ENCODE measurements at places on chromosomes 2 and 18.

DNA sequence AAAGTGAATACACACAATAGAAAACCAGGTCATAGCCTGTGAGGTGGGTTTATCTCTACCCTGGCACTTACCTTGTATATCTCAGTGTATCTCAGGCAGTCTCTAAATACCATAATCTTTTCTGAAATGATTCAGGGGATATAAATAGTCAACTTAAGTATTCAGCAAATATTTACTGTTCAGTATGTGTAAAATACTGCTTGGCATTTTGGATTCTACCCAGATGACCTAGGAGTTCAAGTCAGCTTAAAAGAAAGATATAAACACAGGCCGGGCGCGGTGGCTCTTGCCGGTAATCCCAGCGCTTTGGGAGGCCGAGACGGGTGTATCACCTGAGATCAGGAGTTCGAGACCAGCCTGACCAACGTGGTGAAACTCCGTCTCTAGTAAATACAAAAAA, 23.8 kb downstream of the GRHL1 start:
- no peak for DNase-seq

- no peak for DNase-seq
Measured at GRCh38 chr2:56053679-56054078, 130.1 kb upstream of the EFEMP1 start.

DNA sequence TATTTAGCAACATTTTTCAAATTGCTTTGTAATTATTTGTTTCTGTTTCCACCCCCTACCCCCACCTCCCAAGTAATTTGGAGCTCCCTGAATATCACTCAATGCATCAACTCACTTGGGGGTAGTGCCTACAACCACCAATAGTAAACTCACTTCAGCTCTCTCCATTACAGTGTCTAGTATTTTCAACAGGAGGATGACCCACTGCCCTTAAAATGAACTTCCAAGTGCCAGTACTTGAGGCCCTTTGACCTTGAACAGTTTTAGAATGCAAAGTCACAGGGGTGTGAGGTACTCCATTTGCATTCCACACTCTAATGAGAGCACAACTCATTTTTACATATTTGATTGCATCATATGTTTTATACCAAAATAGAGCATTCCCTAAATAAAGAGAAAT, 523.0 kb downstream of the ERBB4 start:
- no peak for DNase-seq

- DNase-seq: no peak
Measured at GRCh38 chr2:106034325-106034724, 159.8 kb downstream of the UXS1 start.

DNA sequence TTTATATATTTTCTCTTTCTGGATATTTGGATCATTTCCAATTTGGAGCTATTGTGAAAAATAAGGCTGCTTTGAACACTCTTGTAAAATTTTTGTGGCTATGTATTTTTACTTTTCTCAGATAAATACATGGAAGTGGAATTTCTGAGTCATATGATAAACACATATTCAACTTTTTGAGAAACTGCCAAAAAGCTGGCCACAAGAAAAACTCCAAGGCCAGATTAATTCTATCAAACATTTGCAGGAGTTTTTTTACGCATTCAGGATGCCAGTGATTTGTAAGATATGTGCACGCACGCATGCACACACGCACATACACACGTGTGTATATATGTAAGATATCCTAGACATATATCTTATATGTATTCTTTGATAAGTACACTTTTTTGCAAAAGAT, 477.5 kb upstream of the SPHKAP start:
- DNase-seq: no peak

- DNase-seq: no peak
Measured at GRCh38 chr2:1137913-1138391, 187.3 kb downstream of the SNTG2 start.

GRCh38 chr2:164150604-164151003, 414.8 kb upstream of the FIGN start:
- DNase-seq: no peak

DNA sequence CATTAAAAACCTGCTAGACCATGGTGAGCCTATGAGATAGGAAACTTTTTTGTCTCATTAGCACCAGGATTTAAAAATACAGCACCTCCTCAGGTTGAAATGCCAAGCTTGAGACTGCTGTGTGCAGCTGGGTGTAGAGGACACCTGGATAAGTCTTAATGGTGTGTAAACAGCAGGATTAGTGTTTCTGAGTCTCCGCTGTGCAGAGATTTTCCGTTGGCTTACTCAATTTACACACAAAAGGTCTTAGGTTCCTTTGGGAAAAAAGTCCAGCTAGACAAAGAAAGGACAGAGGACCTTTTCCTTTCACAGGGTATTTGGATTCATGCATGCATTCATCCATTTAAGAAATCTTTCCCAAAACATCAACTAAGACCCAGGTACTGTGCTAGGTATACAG, 168.1 kb downstream of the NRXN1 start:
- DNase-seq: no peak

GRCh38 chr2:23422089-23423061, 37.4 kb downstream of the KLHL29 start:
- no peak for DNase-seq

DNA sequence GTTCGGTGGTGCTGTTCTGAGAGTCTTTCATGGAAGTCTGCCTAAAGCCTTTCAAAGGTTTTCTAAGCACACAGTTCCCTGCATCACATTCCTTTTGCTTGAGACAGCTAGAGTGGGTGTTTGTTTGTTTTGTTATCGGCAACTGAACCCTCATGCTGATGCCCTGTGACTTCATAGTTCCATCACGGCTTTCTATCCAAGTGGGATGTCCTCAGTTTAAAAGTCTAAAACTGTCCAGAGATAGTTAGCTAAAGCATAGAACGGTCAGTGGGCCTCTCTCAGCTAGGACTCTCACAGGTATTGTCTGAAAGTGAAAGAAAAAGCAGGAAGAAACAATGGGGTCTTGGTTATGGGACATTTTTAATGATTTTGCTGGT, 337.3 kb downstream of the OSR1 start:
- no peak for DNase-seq

- DNase-seq: no peak
Measured at GRCh38 chr2:15640261-15640711, 48.6 kb downstream of the DDX1 start.

GRCh38 chr2:143840601-143841000, 679.3 kb downstream of the ZEB2 start:
- no peak for DNase-seq

DNA sequence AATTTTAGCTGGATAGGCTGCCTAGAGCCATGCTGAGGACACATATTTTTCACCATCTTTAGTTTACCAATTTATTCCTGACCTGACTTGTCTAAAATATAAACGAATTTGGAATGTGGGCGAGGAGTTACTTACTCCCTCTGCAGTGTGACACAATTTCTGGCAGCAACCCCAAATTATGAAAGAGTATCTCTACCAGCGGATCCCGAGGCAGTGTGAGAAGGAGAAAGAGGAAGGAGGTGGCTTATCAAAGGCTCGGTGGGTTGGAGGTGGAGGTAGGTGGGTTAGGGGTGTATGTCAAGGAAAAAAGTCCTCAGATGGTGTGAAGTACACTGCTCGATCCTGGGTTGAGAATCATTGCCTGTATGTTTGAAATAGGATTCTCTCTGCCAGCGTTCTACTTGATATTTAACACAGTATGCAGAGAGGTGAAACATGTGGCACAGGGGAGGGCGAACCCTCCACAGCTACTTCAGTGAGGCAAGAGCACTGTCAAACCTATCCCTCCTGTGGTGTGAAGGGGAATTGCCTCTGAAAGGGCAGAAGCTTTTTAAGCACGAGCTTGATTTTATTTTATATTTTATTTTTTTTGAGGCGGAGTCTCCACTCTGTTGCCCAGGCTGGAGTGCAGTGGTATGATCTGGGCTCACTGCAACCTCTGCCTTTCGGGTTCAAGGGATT, 76.0 kb downstream of the RFTN2 start:
- DNase-seq: peak; percentile 2

- no peak for DNase-seq
Measured at GRCh38 chr2:20504174-20504573, 57.3 kb downstream of the RHOB start.

DNA sequence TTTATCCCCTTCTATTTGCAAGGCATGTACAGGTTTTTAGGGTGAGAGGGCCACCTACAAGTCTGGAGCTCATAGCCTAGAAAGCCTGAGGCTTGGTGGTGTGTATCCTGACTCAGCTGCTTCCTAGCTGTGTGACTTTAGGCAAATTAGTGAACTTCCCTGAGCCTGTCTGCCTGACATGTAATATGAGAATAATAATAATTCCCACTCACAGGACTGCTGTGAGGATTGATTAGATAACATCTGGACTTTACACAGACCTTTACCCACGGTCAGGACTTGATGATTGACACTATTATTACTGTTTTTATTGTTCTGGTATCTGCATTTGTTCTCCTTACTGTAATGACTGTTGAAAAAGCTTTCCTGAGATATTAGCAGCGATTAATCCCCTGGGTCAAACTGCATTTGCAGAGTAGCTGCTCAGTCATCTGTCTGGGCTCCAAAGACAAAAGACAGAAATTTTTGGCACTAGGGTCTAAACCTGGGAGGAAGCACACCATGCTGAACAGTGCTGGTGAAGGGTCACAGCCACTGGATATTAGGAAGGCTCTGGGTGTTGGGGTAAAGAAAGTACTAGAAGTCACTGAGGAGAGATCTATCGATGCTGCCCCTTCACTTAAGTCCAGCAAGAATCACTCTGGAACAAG, 276.5 kb upstream of the FN1 start:
- DNase-seq: no peak

DNA sequence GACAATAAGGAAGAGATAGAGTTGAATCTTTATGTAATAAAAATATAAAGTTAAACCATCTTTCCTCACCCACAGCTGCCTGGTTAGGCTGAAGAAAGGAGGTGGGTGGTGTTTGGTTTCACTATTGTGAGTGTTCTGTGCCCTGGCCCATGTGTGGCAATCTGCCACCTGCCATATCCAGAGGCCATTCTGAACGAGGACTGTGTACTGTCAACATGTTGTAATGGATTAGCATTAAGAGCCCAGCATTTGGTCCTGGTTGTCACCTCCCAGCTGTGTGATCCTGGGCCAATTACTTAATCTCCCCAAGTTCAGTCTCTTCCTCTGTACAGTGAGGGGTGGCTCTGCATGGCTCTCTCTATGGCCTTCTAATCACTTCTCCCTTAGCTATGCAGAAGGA, 118.2 kb upstream of the SEC11C start:
- DNase-seq: no peak

DNA sequence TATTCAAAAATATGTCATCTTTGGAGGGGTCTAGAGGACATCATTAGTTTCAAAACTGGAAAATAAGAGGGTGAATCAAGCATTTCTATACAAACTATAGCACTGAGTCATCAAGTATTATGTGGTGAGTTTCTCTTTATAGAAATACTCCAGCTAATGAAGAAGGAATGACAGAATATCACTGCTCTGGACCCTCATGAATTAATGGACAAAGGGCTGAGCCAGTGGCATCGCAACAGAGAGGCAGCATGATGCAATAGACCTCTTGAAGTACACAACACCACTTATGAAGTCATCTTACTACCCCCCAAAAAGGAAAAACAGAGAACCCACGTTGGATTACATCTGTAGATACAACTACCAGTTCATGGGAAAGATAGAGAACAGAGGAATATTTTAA, 27.4 kb upstream of the EIF2AK3 start:
- DNase-seq: no peak

DNA sequence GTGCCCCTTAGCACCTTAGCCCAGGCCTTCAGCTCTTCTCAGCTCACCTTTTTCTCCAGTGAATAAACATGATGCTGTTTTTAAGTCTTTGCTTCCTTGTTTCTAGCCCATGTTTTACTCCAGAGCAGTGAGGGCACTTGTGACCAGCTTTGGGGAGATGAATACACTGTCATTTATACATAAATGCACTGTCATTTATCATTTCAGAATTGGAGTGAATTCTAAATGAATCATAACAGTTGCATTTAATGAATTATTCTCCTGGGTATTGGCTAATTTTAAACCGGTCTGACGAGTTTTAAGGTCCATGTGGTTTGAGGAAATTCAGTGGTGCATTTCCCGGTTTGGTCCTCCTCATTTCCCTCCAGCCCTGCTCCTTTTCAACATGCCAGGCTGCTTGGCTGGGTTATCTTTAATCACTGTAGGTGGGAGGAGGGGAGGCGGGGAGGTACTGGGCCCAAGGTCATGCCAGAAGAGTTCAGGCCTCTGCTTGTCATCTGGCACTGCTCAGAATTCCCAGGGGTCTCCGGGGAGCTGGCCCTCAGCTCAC, 23.9 kb downstream of the PRKCE start:
- no peak for DNase-seq

DNA sequence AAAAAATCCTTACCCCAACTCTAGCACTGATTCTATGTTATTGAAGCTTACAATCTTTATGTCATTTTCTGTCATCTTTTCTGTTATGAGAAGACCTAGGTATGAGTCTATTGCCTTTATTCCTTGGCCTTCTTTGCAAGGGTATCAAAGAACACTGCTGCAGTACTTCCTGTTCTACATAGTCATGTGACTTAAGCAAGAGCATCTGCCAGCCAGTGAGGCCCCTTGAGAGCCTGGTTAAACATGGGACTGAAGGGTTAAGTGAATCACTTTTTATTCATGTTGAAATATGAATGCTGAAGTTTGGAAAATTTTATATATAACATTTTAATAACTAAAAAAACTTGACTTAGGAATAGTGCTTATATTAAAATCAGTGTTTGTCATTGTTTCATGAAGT, 844 bp upstream of the CPS1 start:
- DNase-seq: no peak

- no peak for DNase-seq
Measured at GRCh38 chr2:183105402-183106134, 18.7 kb upstream of the NUP35 start.

DNA sequence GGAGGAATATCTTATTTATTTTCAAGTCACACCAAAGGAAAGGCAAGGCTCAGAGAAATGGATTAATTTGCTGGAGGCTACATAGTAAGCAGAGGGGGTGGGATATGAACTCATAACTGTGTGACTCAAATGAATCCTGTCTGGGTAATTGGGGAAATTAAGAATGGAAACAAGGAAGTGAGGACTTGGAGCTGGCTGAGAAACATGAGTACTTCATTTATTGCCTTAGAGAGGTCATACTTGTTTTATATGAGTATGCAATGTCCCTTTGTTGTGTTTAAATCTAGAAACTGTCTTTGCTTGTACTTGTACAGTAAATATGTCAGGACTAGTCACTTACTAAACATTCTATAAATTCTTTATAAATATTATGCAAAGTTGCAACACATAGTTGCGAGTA, 2166.7 kb upstream of the PIK3C3 start:
- no peak for DNase-seq

DNA sequence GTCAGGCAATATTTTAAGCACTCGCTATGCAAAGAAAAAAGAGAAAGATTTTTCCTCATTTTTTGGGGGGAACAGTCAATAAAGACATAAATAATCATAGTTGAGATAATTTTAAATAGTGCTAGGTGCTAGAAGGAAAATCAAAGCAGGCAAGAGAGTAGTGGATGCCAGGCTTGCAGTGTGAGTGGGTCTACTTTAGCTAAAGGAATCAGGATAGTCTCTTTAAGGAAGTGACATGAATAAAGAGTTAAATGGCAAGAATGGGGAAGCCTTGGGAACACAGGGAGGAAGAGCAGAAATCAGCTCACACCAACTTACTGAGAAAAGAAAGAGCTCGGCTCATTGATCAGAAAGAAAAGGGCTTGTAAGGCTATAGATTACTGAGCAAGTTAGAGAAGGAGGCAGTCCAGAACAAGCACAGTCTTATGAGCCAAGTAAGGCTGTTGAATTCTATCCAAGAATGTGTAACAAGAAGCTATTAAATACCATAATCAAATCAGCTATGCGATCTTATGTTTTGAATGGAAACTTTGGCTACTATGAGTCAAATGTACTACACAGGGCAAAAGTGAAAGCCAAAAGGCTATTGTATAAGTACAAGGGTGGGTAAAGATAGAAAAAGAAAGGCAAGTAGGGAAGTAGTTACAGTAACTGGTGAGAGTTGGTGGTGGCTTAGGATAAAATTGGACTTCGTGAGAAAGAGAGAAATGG, 833.8 kb upstream of the PIK3C3 start:
- no peak for DNase-seq

Data from T follicular helper cell (primary cell).